ENCODE measurements at places on chromosomes 7 and 10.

DNA sequence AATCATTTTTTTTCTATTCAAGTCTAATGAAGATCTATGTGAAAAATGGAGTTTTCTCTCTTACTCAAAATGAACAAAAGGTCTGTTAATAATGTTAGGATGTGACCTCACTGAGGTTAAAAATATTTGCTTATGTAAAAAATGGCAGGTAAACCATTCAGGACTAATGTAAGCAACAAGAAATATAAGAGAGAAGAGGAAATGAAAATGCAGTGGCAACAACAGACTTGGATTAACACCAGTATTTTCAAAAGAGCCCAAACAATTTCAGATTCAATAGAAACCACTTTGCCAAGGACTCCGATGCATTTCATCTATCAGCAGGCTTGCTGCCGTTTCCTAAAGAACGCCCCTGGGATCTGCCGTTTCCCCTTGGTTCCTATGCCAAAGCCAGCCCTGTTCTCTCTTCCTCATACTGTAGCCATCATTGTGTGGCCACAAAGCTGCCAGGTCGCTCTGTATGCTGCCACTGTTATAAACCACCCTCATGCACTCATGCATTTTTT is 66.4 kb downstream of the MTURN start:
- H3K36me3 ChIP-seq, result peaks cover 24% of the 10 kb centered on the region
- peaks cover 19% of the 10 kb centered on the region for H3K4me1 ChIP-seq
- no peak overlapping the region for H3K4me3 ChIP-seq

DNA sequence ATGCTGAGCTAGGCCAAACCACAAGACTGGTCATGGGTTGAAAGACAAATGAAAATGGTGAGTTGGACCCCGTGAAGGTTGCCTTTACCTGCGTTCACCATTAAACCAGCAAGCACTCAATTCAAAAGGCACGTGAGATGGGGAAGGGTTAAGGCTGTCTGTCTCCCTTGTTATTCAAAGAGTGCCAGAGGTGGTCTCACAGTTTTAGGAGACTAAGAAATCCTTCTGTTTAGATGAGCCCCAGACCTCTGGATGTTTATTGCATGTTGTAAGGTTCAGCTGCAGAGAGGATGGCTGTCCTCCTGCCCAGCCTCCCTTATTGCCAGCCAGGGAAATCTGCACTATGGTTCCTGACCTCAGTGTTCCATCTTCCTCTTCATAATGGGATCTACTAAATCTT is 498.0 kb upstream of the CELF2 start:
- H3K36me3 ChIP-seq, result no peaks in the 10 kb centered on the region
- H3K27ac ChIP-seq, result no peak overlapping the region
- DNase-seq, result no peak
- peaks cover under 1% of the 10 kb centered on the region for H3K27me3 ChIP-seq
- peaks cover 7% of the 10 kb centered on the region for H3K4me1 ChIP-seq

DNA sequence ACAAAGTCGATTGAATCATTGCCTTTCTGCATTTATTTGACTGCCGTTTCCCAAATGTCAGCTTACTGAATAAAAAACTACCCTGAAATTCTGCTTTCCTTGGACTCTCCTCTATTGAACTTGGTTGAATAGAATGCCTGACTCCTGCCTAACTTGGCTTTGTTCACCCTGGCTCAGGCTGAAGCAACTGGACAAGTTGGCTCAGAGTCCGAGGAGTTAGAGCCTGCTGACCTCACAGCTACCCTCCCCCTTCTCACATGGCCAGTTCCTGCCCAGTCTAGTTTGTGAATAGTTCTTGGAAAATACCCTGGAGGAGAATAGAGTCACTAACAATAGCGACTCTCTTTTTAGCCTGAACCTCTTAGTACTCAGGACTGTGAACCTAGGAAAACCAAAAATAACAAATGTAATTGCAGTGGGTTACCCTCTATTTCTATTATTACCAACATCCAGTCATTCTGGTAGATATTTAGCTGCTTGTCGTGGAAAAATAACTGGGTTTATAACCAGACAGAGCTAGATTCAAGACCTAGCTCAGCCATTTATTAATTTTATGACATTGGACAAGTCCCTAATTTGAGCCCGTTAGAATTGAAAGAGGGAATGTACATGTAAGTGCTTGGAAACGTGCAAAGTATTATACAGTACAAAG is 17.3 kb upstream of the NRBF2 start:
- DNase-seq, result no peak
- no peak overlapping the region for H3K4me3 ChIP-seq
- peaks cover 9% of the 10 kb centered on the region for H3K27me3 ChIP-seq
- H3K36me3 ChIP-seq, result no peaks in the 10 kb centered on the region
- H3K27ac ChIP-seq, result no peak overlapping the region
- no peaks in the 10 kb centered on the region for H3K4me1 ChIP-seq

GRCh38 chr10:47366731-47367460 is 17.2 kb downstream of the ZNF488 start:
- H3K36me3 ChIP-seq, result no peaks in the 10 kb centered on the region
- no peak for DNase-seq
- H3K27ac ChIP-seq, result no peak overlapping the region
- H3K4me1 ChIP-seq, result no peaks in the 10 kb centered on the region

DNA sequence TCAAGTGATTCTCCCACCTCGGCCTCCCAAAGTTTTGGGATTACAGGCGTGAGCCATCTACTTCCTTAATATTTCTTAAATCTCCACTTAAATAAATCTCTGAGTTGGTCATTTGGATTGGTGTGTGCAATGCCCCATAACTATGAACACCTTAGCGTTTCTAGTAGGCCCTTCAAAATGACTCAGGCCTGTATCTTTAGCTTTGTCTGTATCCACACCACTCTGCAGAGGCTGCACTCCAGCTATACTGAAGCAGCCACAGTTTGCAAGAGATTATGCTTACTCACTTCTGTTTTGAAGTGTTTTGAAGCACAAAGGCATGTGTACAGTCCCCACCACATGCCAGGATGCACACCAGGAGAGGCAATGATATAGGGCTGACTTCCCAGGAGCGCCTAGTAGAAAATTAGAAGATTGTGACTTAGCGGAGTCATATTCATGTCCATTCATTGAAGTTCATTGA is 2.4 kb upstream of the ST7 start:
- H3K27me3 ChIP-seq, result peaks cover 37% of the 10 kb centered on the region
- no peak for DNase-seq
- H3K27ac ChIP-seq, result no peak overlapping the region

GRCh38 chr7:155323001-155323638 is 25.4 kb downstream of the INSIG1 start:
- DNase-seq, result no peak
- no peak overlapping the region for H3K4me3 ChIP-seq
- H3K4me1 ChIP-seq, result no peaks in the 10 kb centered on the region
- no peaks in the 10 kb centered on the region for H3K36me3 ChIP-seq
- H3K27ac ChIP-seq, result no peak overlapping the region

- no peak overlapping the region for H3K4me3 ChIP-seq
- H3K27ac ChIP-seq, result no peak overlapping the region
- peaks cover 4% of the 10 kb centered on the region for H3K4me1 ChIP-seq
- H3K27me3 ChIP-seq, result peaks cover 18% of the 10 kb centered on the region
- DNase-seq, result no peak
These were observed 179.5 kb upstream of the ITGB1 start for GRCh38 chr10:33137356-33138005.

GRCh38 chr10:34389801-34390200 is 425.3 kb downstream of the PARD3 start:
- no peak overlapping the region for H3K27ac ChIP-seq
- no peak overlapping the region for H3K4me3 ChIP-seq
- no peaks in the 10 kb centered on the region for H3K27me3 ChIP-seq

DNA sequence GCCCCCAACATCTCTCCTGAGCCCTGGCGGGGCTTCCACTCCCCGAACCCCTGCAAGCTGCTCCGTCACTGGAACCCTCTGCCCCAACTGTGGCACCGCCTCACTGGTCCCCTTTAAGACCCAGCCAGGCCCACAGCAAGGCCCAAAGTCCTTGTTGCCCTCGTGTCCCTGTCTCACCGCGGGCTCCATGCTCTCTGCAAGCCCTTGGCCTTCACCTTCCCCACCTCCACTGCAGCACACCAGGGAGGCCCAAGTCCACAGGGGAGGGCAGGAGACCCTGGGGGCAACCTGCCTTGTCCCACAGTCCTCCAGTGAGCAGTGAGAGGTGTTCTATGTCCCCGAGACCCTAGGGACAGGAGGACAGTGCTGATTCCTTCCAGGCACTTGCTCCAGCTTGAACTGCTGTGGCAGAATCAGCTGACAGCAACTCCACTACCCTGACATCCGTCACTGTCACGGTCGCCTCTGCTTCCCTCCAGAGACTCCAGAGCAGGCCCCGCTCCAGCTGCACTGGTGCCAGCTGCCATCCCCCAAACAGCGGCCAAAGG is 105.3 kb downstream of the CYTH3 start:
- peak overlapping the region; percentile 17 for H3K4me3 ChIP-seq
- H3K27me3 ChIP-seq, result no peaks in the 10 kb centered on the region
- peaks cover 8% of the 10 kb centered on the region for H3K36me3 ChIP-seq
- H3K27ac ChIP-seq, result peak overlapping the region; percentile 62

DNA sequence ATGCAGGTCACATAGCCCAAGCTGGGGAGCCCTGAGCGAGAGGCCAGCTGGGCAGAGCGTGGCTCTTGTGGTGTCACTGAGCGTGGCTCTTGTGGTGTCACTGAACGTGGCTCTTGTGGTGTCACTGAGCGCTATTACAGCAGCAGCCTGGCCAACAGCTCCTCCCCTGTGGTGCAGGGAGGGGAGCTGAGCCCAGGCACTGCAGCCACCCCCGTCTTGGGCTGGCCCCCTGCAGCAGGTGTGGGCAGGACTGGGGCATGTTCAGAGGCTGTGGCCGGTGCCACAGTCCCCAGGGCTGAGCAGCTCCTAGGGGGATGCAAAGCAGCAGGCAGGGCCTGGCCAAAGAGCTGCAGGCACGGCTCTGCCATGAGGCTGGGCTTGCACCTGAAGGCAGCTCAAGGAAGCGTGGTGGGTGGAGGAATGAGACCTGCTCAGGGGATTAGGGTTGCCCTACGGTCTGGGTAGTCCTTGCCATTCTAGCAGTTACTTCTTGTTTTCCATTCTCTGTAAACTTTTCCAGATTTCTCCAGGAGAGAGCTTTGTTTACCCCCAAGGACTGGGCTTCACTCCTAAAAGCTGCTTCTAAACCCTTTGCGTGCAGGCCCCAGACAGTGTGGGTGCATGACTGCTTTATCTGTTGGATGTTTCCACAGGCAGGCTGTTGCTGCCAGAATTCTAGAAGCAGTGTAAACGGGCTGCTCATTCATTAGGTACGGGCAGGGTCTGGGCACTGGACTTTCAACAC is 29.2 kb downstream of the ZNF783 start:
- no peaks in the 10 kb centered on the region for H3K27me3 ChIP-seq
- peaks cover 13% of the 10 kb centered on the region for H3K4me1 ChIP-seq
- no peaks in the 10 kb centered on the region for H3K36me3 ChIP-seq

DNA sequence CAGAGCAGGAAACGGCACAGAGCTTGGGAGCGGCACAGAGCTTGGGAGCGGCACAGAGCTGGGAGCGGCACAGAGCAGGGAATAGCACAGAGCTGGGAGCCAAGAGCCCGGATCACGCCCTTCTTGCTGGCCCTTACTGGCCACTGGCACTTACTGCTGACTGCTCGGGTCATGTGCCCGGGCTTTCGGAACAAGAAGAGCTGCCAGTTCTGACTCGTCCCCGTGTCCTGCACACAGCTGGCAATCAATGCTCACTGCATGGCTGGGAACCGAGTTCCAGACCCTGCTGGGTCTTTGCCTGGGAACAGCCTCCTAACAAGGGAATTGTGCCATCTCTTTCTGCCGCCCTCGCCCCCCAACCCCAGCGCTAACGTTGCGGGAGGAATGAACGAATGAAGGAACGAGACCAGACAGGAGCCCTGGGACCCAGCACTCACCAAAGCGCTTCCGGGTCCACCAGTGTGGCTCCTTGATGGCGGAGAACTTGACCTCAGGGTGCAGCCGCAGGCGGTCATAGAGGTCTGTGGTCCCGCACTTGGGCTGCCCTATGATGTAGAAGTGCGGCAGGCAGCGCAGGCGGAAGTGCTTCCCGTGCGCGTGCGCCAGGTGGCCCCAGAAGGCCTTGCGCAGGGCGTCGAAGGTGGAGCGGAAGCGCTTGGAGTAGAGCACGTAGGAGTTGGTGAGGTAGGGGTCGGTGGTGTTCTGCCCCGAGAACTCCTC is 49.1 kb downstream of the CHST15 start:
- H3K27me3 ChIP-seq, result no peaks in the 10 kb centered on the region
- H3K4me1 ChIP-seq, result peaks cover 43% of the 10 kb centered on the region
- peaks cover 2% of the 10 kb centered on the region for H3K36me3 ChIP-seq
- H3K27ac ChIP-seq, result peak overlapping the region; percentile 84
- no peak for DNase-seq
